Fibroblast of skin of right biceps (primary cell): ENCODE measurements at places on chromosomes 4 and X.

DNA sequence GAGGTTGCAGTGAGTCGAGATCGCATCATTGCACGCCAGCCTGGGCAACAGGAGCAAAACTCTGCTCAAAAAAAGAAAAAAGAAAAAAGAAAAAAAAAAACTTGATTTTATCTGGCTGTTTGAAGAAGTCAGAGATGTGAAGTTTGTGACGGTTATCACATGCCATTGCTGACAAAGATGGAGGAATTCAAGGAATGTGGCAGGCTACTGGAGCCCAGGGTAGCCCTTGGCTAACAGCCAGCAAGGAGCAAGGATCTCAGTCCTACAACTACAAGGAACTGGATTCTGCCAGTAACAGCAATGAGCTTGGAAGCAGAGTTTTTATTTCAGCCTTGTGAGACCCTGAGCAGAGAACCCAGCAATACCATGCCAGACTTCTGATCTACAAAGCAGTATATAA is 24.3 kb upstream of the TET2 start:
- DNase-seq = peak; percentile 72

DNA sequence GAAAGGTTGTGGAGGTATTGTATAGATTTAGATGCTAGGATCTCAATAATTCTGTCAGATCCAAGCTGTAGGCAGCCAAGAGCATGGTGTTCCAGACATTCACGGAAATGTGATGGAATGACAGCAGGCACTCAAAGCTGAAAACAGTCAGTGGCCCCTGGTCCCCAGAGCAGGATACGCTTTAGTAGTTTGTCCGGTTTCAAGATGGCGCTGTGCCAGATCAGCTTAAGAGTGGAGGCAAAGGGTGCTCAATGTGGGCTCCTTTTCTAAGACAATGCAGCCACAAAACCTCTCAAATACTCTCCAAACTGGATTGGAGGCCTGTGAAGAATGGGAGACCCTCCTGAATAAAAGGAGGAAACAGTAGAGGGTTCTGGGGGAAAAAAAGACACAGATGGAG is 291.2 kb upstream of the HS3ST1 start:
- no peak for DNase-seq

GRCh38 chrX:130834830-130835229 is 68.2 kb downstream of the ENOX2 start:
- no peak for DNase-seq

DNA sequence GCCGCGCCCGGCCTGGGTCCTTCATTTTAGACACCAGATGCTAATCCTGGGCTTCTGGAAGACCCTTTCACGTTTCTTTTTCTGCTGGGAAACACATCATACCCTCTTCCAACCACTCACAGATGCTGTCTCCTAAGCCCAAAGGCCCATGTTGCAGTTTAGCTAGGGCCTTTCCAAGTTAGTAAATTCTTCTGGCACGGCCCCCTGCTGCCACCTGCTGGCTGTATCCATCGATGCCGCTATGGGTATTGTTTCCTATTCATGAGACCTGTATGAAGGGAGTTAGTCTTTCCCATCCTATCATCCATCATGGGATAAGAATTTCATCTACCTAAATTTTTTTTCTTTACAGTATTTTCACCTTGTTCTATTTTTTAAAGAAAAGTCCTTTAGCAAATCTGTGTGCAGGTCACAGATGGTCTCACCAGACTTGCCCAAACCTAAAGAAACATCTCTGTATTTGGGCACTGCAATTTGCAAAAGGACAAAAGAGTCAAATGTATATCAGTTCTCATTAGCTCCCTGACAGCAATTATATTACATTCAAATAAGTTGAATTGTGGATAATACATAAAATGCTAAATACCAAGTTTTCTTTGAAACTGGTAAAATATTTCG is 37.8 kb upstream of the SLC9A7 start:
- peak; percentile 63 for DNase-seq

DNA sequence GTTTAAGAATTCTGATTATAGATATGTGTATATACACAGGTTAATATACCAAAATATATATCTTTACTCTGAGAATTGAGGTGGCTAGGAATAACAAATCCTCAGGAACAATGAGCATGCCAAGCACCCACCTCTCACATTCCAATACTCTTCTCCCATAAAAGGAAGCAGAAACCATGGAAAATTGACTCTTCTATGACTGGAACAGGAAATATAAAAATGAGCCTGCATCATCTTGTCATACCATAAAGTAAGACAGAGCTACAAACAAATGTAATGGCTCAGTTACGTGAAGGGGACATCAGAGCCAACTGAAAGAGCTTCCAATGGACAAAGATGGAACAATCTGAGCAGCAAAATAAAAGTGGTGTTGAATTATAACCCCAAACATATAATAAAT is 3.8 kb upstream of the MAGEA8 start:
- DNase-seq = no peak

DNA sequence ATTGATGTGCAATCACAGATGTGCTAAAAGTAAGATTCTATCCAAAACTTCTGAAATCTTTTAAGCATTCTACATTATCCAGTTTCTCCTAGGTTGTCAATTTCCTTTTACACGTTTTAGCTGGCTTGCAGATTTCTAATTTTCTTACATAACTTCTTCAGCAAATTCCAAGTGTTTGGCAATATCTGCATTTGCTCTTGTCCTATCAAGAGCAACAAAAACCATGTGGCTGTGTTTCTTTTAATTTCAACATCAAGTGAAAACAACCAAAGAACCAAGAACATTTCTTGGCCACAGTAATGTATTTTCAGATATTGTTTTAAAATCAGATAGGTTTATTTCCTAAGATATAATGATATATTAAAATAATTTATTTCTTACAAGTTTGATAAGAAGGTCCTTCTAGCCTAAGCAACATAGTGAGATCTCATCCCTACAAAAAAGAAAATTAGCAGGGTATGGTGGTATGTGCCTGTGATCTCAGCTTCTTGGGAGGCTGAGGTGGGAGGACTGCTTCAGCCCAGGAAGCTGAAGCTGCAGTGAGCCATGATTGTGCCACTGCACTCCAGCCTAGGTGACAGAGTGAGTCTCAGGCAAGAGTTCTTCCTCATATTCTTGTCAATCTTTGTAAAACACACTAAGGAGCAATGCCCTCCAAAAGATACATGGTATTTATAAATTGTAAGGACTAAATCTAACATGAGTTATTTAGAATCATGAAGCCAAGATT is 131.4 kb upstream of the NAP1L5 start:
- DNase-seq = no peak

DNA sequence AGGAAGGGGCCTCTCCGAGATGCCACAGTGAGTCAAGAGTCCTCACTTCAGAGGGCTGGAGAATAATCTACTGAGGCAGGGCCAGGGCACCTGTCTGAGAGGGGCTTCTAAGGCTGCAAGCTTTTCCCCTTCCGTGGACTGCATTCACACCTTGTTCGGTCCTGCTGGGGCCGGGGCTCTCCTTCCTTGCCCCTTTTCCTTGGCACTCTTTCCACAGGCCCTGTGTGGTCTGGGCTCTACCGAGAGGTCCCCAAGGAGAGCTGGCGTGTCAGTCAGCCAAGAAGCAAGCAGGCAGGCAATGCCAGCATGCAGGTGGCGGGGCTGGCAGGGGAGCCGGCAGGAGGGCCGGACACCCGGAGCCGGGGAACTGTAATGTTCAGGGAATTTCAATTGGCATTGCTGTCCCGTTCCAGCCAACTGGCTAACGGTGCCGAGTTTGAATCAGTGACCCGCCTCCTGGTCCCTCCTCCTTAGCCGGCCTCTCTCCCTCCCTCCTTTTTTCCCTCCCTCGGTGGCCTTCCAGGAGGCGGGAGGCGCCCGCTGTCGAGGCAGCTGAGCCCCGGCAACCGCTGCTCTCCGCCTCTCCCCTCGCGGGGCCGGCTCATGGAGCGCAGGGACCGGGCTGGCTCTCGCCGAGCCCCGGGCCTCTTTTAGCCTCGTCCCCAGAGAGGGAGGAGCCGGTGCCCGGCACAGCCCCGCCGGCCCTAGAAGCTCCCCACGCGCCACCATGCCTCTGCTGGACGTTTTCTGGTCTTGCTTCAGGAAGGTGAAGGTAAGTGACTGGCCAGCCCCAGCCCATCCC is at the start of gene STARD8:
Gene STARD8, plus strand, starts transcription at position 511 of the 802 bp plus-strand sequence. Its CDS starts 217 bp downstream, at position 728.
- peak; percentile 63 for DNase-seq

DNA sequence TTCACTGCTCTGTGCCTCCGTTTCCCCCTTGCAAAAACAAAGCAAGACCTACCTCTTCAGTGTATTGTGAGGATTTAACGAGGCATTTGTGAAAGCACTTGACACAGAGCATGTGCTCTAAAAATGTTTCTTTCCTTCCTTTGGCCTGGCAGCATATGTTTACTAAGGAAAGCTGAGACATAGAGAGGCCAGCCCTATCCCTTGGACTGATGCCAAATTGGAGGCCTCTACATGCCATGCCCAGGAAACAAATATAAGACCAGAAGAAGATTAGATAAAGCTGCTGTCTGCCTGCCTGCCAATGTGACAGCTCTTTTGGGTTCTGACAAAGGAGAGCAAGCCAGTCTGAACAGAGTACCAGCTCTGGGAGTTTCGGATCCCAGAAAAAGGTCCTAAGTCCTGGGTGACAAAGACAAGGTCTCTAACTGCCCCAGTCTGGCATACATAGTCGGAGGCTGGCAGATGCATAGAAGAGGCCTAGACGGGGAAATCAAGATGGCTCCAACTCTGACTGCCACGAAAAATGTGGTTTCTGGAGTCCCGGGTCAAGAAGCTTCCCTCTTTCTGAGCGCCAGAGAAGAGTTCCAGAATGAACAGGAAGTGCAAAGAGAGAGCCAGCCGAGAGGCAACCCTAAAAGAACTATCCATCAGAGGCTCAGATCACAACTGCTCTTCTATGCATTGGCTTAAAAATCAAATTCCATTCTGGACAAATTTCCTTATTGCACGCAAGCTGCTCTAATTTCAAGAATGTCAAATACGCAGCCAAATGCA is 25.8 kb downstream of the OTUD6A start:
- DNase-seq = peak; percentile 60

DNA sequence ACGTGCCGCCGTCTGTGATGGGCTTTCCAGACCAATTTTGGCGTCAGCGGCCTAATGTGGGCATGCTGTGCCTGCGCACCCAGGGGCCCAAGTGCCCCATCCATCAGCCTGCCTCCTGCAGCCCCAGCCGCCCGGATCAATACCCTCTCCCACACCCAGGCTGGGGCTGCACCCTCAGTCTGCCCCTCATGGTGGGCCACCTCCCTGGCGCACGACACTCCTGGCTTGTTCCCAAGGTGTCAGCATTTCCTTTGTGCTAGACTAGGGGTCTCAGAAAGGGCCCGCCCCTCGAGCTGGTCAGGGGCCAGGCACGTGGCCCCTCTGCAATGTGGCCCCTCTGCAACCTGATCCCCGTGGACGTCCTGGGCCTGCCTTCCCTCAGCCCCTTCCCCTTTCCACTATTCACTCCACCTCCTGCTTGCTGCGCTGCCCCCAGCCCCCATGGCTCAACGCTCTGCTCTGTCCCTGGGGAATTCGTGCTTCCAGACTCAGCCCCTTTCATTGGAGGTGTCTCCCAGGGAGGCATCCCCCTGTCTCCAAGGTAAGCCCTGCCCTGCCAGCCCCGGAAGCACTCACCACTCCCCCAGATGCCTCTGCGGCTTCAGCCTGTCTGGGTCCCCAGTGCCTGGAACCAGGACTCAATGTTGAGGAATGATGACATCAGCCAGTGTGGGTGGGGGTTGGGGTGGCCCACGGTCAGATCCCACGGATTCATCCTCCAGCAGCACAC is 130.8 kb downstream of the HMX1 start:
- no peak for DNase-seq

DNA sequence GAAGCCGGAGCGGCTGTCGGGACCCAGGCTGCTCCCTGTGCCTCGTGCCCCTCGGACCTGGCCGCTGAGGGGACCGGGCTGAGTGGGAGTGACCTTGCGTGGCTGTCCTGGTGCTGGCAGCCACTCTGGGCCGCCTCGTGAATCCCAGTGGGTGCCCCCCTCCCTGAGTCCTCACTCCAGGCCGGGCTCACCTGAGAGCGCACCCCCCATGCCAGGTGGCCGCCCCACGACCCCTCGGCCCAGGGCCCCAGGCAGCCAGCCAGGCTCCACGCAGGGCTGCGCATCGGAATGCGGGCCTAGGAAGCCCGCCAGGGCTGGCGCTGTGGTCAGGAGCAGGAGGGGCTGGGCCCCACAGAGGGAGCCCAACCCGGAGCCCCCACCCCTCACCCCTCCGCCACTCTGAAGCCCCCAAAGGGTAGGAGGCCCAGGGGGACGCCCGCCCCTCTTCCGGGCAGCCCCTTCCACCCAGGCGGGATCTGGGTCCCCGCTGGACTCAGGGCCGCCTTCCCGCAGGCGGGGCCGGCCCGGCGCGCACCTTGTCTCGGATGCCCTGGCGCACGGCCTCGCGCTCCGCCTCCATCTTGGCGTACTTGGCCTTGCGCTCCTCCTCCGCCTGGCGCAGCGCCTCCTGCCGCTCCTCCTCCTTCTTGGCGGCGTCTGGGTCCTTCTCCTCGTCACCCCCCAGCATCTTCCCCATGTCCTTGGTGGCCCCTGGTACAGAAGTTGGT is 33.9 kb downstream of the CPLX1 start:
- DNase-seq = peak; percentile 20

GRCh38 chrX:30282527-30282926 is 26.7 kb downstream of the NR0B1 start:
- no peak for DNase-seq

DNA sequence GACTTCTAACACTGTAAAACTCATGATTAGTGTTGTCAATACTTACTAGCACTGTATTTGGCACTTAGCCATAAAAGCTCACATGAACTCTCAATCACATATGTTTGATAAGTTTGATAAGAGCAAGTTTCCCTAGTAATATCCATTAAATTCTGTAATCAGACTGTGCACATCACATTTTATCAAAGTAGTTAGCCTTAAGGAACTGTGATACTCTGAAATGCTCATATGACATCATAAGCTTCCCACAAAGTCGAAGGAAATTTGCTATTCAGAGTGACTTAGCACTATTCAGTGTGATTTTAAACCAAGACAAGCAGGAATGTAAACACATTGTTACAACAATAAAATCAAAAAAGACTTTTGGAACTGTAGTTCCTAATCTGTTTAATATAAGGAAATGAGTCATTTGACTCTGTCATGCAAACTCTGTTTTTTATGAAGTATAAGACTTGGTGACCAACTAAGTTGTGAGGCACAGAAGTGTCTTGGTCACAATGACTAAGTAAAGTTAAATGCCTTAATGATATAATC is 6.7 kb downstream of the SLC7A11 start:
- DNase-seq = peak; percentile 90

- no peak for DNase-seq
Observed at GRCh38 chr4:105840426-105841174, 54.7 kb upstream of the NPNT start.

- DNase-seq = no peak
Observed at GRCh38 chr4:10504570-10505179, 47.4 kb upstream of the ZNF518B start.

GRCh38 chrX:100643956-100644860 is at the start of gene SRPX2:
TSS of gene SRPX2 (plus strand) at chrX:100644199. CDS start at chrX:100646323, 2,124 bp downstream.
- peak; percentile 91 for DNase-seq

GRCh38 chr4:172953896-172954568 is 214.6 kb upstream of the GALNT7 start:
- no peak for DNase-seq

- no peak for DNase-seq
Observed at GRCh38 chr4:157372567-157372966, 152.0 kb downstream of the GRIA2 start.

DNA sequence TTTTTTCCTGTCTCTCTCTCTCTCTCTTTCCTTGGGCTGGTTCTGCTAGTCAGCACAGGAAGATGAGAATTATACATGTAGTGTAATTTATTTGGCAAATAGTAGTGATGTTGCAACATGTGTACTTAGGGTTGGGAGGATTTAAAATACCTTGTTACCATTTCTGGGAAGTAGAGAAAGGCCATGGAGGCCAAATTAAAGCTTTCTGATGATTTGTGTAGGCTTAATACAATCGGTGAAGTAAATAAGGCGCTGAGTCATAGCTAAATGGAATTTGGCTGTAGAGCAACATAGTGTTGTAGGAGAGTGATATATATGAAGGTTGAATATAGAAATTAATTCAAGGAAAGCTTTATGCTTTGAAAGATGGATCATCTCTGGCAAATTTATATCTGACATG is 295.3 kb downstream of the GRID2 start:
- DNase-seq = no peak
